Stimulated activated CD8-positive, alpha-beta memory T cell treated with anti-CD3 and anti-CD28 coated beads, Interleukin-15, amount 100 ng/mL, for 24 hours (primary cell): ENCODE measurements at places on chromosomes 7 and 10.

DNA sequence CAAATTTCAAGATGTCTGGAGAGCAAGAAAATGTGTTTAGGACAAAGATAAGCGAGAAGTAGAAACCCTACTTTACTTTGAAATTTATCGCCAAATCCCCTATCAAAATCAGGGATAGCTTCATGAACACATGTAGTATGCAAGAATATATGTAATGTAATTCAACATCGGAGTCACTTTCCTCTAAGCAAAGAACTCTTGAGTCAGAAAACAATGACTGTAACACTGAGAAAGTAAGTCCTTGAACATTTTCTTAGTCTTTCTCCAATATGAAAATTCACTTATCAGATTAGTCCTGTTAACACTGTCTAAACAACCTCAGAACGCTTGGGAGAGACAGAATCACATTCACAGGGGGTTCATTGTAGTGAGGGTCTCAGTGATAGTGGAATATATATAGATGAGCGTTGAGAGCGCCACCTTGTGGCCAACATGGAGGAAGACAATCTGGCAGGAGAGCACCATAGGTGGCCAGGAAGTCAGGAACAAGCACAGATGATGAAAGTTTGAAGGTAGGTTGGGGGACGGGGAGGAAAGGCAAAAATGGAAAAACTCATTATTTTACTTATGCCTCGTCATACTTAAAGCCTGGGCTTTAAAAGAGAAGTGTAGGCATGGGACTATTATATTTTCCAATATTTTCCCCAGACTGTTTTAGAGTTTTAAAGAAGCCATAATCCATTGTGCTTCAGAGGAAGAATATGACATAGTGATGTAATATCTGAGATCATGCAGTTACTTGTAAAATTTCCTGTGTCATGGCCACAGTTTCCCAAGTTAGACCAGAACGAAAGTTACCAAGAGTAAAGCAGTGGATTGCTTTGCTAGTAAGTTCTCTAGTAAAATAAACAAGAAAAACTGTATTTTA lies 115.5 kb upstream of the GNAI1 start:
- DNase-seq, result peak; percentile 11

DNA sequence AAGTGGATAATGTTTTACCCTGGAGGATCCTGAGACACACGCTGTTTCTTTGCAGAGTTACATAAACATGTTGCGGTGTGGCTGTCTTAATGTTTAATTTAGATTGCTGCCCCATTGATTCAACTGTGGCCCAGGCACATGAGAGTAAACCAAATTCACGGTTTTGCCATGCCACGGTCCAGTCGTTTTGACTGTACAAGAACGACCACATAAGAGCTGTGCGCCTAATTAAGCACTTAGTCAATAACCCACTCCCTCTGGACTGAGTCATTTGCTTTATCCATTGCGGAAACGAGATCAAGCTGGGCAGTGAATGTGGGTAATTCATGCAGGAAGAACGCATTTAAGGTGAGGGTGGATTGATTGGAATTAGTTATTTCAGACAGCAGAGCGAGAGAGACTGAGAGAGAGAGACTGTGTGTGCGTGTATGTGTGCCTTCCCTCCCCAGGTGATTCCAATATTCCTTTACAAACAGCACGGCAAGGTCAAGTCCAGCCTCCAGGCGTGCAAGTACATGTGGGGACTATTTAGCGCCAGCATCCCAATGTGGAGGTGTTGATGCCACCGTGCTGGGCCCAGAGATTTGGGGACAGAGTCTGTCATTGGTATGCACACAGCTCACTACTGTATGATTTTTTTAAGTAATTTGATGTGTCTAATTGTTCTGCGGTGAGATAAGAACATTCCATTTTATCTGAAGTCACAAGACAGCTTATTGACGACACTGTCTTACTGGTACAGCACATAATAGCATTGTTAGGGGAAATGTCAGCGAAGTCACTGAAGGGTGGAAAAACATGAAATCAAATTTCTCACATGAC lies 8.4 kb upstream of the TEX36 start:
- no peak for DNase-seq

GRCh38 chr10:118800920-118801319 lies 46.1 kb upstream of the CACUL1 start:
- no peak for DNase-seq

GRCh38 chr10:29932991-29933390 lies 126.4 kb downstream of the JCAD start:
- no peak for DNase-seq

DNA sequence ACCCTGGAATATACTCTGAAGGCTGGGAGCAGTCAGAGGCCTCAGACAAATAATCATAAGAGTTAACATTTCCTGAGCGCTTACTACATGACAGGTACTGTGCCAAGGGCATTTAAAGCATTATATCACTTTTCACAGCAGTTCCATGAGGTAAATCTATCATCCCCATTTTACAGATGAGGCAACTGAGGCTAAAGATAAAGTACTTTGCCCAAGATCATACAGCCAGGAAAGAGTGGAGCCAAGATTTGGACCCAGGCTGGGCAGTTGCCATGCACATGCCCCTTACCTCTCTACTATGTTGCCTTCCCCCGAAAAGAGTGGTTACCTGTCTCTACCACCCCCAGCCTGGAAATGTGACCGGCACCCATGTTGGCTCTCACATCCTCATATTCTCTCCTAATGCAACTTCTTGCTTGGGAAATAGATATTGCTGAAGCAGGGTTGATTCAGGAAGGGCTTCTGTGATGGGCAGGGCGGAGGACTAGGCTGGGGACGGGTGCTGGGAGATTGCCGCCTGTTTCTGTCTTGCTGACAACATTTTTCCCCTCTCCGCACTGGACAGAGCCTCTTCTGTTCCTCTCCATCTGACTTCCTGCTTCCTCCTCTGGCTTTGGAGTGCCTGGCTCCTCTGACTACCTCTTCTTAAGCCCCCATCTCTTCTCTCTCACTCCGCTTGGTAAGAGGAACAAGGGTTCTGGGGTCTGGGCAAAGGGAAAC lies 13.8 kb downstream of the SMO start:
- DNase-seq, result no peak

- DNase-seq, result no peak
These were observed 21.9 kb downstream of the CHCHD3 start for GRCh38 chr7:133060004-133060403.

DNA sequence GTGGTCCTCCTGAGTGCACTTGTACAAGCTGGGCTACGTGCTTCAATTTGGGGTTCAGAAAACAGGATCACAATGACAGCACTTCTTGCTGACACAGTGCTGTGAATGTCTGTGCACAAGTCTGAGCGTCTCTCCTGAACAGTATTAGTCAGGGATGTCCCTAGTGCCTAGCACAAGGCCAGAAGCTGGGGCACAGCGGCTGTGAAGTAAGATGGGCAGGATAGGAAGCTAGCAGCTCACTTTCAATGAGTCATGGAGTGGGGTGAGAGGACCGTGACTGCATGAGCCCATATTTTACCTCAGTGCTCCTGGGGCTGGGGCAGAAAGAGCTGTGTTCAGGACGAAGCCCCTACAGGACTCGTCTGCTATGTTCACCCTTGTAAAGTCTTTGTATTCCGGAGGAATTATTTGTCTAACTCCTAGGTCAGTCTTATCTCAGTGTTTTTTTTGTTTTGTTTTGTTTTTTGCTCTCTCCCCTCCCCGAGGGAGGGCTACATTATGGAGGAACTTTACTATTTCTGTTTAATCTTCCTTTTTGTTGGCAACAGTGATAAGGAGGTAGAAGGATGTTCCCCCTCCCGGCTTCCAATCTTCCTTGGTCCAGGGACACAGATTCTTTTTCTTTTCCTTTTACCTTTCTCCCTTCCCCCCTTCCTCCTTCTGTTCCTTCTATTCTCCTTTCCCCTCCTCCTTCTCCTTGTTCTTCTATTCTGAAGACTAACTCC lies 2.8 kb upstream of the LRMDA start:
- DNase-seq, result no peak
